SK-N-MC (cell line): ENCODE measurements at places on chromosomes 4 and X.

GRCh38 chr4:36325926-36326325 lies 44.5 kb downstream of the DTHD1 start:
- no peak for DNase-seq

DNA sequence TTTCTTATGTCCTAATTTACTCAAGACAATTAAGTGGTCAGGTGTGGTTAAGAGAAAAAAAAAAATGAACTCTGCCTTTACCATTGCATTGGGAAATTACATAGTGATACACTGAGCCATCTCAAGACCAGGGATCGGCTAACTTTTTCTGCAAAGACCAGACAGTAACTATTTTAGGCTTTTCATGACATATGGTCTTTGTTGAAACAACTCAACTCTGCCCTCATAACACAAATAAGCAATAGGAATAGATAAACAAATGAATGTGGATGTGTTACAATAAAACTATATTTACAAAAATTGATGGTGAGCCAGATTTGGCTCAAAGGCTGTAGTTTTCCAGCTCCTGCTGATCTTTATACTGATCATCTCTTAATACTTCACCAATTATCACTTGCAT lies 632.6 kb upstream of the INTU start:
- no peak for DNase-seq

- no peak for DNase-seq
Observed at GRCh38 chr4:147461161-147461560, 19.7 kb upstream of the EDNRA start.

DNA sequence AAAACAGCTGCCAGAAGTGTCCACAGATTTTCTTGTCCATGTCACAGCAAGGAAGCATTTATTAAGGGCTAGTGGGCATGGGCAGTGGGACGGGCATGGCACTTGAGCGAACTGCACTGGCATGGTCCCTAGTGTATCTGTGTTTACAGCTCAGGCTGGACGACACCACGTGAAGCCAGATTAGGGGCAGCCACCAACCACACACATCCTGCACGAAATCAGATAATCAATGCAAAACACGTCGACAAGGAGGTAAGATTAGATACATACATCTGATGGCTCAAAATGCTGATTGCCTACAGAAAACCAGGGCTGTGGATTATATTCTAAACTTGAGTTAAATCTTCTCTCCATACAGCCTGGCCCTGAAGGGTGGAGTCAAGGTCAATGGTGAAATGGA lies 103.8 kb upstream of the ATP6AP2 start:
- no peak for DNase-seq

- DNase-seq, result no peak
Observed at GRCh38 chrX:10726647-10727046, 106.3 kb upstream of the MID1 start.

DNA sequence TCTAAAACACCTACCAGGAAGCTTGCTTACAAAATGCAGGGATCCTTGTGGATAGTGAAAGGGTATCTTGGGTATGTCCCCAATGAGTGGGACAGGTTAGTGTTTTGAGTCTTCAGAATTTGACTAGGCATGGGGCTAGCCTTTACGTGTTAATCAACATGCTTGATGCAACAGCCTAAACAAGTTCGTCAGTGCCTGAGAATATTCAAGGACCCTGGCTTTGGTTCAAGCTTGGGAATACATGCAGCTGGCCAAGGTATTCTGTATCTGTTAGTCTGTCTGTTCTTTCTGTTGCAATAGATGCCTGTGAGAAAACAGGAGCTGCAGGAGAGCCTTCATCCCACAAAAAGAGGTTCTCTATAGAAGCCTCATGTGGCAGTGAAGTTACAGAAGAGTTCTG lies 149.5 kb downstream of the CCNG2 start:
- no peak for DNase-seq

- DNase-seq, result no peak
Observed at GRCh38 chrX:56947699-56948098, 47.6 kb downstream of the SPIN3 start.

DNA sequence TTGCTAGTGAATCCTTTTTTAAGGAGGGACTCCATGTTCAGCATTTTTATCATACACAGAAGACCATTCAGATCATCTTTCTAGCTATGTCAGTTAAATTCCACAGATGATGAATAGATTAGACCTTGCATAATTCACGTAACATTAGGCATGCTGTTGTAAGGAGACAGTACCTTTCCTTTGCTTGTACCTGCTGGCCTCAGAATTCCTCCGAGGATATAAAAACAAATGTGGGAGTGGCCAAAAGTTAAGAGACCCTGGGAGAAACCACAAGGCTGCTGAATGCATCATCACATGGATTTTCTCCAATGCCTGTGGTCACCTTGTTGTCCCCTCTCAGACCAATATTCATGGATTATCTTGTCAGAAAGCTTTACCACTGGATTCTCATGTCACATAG lies 201.4 kb downstream of the MAGEB17 start:
- DNase-seq, result no peak

GRCh38 chr4:164169591-164169990 lies 584.3 kb upstream of the SMIM31 start:
- no peak for DNase-seq

GRCh38 chr4:2352171-2352570 lies 66.3 kb downstream of the ZFYVE28 start:
- DNase-seq, result no peak

DNA sequence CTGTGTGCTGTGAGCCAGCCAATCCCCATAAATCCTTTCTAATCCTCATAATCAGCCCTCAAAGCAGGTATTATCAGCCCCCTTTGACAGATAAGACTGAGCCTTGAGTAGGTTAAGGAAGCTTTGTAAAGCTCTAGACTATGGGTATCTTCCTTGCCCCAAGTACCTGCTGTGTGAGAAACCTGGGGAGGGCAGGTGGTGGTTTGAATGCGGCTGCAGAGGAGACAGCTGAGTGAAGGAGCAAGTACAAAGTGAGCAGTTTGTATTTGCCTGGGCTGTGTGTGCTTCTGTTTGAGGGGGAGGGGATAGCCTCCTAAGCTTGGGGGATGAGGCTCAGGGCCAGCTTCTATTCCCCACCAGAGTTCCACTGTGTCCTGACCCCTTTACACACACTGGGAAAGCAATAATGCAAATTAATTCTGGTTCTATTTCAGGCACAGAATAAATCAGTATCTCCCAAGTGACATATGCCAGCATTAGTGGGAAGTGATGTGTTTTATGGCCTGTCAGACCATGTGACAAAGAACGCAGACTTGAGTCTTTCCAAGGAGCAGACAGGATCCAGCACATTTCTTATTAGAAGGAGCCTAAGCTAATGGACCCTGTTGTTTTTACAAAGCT lies 63.5 kb downstream of the EVC start:
- DNase-seq, result no peak

- DNase-seq, result no peak
Observed at GRCh38 chr4:182679533-182679932, 237.7 kb downstream of the DCTD start.

DNA sequence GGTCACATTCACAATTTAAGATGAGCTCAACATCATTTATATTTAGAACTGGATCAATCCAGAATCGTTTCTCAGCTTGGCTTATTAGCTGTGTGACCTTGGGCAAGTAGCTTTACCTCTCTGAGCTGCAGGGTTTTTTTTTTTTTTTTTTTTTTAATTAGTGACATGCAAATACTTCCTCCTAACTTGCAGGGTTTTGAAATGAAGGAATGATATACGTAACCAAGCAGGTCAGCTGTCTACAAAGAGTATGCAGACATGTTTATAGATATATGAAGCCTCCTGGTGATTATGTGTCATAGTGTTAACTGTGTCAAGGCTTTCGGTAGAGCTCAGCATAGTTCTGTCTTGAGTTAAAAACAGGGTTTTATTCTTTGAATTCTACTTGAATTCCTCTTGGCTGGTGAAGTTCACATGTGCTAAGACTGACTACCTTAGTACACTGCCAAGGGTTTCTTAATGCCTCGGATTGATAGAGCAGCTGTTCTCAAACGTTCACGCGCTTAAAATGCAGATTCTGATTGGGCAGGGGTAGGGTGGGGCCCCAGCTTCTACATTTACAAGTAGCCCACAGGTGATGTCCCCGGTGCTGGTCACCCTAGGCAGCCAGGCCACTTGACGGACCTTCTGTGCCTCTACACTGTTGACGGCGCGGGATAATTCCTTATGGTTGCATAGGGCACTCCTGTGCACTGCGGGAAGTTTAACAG lies 654 bp upstream of the STS start:
- DNase-seq, result no peak

DNA sequence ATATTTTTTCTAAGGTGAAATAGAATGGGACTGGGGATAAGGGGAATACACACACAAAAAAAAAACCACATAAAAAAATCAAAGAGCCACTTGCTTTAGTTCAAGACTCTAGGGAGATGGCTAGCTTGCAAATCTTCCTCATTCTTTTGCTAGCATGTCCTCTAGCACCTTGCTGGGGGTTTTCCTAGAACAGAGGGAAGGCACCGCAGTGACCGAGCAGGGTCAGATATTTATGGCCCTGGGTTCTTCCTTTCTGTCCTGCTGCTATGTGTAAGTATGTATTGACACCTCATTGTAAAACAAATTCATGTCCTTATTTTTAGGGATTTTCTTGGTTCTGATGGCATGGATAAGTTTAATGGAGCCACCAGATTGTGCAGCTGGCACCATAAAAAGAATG lies 81.2 kb downstream of the SHISA3 start:
- DNase-seq, result no peak

- DNase-seq, result no peak
Observed at GRCh38 chr4:20394512-20394911, 142.8 kb downstream of the SLIT2 start.

DNA sequence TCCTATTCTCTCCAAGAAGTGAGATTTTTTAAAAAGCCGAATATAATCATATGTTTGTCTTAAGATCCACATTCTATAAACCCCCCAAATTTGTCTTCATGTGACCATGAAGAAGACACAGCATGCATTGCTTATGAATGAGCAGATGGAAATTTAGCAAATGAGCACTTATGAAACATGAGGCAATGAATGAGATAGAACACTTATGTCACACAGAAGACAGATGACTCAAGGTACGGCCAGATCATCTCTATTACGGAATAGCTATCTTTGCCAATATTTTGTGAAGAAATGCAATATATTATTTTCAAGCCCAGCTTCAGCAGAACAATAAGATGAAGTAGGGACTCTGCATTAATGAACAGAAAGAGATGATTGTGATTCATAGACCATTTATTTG lies 21.4 kb downstream of the PHEX start:
- no peak for DNase-seq

- no peak for DNase-seq
Observed at GRCh38 chr4:84647312-84647884, 64.5 kb downstream of the CDS1 start.

DNA sequence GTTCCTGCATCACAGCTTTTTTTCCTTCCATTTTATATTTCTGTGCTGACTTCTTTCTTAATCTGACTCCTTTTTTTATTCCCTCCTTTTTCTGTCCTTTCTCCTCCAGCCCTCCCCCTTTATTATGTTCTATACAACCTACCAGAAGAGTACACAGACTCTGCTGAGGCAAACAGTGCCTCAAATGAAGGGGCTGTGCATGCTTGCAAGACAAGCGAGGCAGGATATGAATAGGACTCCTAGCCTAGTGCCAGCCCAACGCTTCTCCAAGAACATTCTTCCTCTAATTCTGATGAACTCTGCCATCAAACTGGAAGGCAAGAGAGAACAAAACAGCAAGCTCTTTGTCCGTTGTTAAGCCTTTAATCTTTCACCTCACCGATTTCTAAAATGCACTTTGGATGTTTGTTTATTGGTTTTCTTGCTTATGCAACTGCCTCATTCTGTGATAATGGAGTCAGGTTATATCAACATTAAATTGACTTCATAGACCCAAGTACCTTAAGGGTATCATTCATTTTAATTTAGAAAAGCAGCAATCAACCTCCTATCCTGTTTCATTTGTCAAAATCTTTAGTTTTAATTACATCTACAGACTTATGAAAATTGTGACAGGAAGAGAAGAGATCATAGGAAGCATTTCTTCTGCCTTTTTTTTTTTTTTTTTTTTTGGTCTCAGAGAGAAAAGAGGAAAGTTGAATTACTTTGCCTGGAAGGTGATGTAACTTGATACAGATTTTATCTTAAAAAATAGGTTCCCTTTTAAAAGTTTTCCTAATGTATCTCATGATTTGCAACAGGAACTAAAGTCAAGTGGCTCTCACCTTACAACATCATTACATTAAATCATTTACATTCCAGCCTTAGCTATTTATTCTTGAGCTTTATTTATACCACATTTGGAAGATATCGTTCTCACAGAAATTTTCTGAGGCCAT lies 284.7 kb upstream of the FTHL17 start:
- no peak for DNase-seq

- no peak for DNase-seq
Observed at GRCh38 chr4:5030221-5030620, 11.0 kb upstream of the CYTL1 start.

DNA sequence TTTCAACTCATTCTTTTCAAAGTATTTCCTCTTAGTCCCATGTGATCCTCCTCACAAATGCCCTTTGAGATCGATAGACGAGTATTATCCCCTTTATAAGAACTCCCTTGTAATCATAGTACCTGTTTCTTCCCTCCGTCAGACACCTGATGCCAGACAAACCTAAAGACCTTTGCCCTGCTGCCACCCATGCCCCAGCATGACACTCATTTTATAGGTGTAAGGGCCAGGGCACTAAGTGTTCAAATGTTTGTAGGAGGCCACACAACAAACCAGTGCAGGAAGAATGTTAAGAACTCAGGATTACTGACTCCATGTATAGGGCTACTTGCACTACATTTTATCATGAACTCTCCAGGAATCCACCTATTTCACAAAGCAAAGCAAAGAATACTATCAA lies 115.6 kb upstream of the DIAPH2 start:
- no peak for DNase-seq

DNA sequence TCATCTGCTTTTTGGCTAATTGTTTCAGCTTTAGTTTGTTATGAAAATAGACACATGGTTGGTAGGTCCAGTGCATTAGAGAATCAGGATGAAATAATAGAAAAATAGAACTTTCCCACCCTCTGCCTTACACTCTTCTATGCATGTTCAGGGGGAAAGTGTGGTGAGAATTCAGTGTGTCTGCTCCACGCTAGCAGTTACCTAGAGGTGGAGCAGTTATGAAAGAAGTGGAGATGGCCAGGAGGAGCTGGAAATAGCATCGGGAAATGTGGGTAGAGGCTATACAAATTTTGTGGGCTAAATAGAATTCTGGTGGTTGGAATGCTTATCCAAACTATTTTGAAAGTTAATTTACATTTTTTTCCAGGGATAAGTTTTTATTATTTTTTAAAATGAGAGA lies 91.4 kb upstream of the MAD2L1 start:
- no peak for DNase-seq

- DNase-seq, result no peak
Observed at GRCh38 chrX:13432414-13433297, 112.8 kb upstream of the ATXN3L start.

GRCh38 chr4:82968972-82969371 lies 41.7 kb downstream of the LIN54 start:
- no peak for DNase-seq

GRCh38 chr4:183638436-183638835 lies 20.5 kb downstream of the RWDD4 start:
- DNase-seq, result no peak

- no peak for DNase-seq
Observed at GRCh38 chr4:101843054-101843453, 52.5 kb downstream of the BANK1 start.
